ENCODE measurements at places on chromosomes 12 and 14.
A peak's percentile ranks its signal among the peaks of the same experiment; 100 is the strongest.

- DNase-seq, result no peak
These were observed 45.3 kb upstream of the PLBD1 start for GRCh38 chr12:14612898-14613445.

GRCh38 chr14:98028162-98028561 lies 1231.0 kb downstream of the VRK1 start:
- no peak for DNase-seq

DNA sequence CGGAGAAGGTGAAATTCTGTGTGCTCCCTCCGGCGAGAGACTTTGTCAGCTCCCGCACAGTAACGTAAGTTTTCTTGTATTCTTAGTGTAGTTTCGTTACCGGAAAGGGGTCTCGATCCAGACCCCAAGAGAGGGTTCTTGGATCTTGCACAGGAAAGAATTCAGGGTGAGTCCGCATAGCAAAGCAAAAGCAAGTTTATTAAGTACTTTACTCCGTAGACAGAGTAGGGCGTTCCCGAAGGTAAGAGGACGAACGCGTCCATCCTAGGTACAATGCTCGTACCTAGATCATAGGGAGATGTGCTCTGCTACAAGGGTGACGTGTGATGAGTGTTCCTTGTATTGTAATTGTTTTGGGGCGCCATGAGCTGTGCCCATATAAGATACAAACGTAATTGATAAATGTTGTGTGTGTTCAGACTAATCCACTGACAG lies 293 bp downstream of the IFI27L1 start:
- no peak for DNase-seq

DNA sequence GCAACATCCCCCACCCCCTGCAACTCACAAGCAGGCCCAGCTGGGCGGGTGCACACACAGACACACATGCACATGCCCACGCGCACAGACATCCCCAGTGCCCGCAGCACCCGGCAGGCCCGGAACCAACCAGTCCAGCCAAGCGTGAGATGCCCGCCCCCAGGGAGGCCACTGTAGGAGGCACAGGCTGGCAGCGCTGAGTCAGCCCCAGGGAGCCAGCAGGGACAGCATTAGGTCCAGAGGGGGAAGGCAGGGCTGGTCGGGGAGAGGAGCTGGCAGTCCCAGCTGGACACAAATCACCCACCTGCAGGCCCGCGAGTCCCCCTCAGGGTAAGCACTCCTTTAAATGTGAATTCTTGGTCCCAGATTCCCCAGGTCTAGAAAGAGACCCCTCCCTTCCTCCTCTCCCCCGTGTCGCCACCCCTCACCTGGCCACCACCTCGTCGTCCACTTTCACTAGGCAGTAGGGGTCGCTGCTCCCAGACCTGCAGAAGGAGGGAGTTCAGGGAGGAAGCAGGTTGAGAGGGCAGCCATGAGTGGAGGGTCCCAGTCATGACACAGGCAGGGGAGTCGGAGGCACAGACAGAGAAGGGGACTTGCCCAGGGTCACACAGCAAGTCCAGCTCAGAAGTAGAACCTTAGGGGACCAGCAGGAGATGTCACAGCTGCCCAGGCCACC lies 5.0 kb downstream of the RASAL1 start:
- no peak for DNase-seq

- DNase-seq, result no peak
These were observed 486.7 kb downstream of the APAF1 start for GRCh38 chr12:99131751-99132199.

GRCh38 chr14:102523569-102524450 lies 14.2 kb upstream of the ANKRD9 start:
- no peak for DNase-seq

GRCh38 chr14:58771016-58771415 lies 133.3 kb downstream of the DACT1 start:
- no peak for DNase-seq

GRCh38 chr14:96102081-96102856 lies 63.1 kb downstream of the C14orf132 start:
- DNase-seq, result no peak

DNA sequence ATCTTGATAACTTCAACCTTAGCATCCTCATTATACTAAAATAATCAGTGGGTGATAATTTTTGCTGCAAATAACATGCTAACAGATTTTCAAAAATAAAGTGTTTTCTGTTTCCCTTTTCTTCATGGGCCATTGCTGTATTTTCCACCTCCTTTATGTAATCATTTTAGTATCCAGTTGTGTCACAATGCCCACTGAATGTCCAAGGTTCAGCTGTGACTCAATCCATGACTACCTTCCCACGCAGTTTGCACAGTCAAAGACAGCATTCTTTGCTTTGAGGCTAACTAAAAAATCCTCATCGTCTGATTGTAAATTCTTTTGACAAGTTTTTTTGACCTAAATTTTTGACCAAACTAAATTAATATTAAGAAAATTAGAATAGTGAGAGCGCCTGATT lies 474.1 kb downstream of the FLRT2 start:
- no peak for DNase-seq

- no peak for DNase-seq
These were observed 84.4 kb upstream of the ETV6 start for GRCh38 chr12:11564984-11565651.

DNA sequence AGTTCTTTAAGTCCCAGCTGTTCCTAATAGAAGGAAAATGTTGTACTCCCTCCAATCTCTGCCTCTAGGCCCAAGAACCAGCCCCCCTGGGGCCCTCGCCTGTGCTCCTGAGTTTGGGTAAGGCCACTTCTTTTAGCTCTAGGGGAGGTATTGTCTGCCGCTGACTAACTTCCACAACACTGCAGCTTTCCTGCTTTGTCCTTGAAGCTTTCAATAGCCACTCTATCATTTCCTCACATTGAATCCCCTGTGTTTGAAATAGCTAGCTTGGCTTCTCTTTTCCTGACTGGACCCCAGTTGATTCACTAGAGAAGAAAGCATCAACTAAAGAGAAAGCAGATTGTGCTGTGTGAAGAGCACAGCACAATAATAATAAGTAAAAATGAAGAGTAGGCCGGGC lies 28.8 kb downstream of the KRT80 start:
- no peak for DNase-seq

DNA sequence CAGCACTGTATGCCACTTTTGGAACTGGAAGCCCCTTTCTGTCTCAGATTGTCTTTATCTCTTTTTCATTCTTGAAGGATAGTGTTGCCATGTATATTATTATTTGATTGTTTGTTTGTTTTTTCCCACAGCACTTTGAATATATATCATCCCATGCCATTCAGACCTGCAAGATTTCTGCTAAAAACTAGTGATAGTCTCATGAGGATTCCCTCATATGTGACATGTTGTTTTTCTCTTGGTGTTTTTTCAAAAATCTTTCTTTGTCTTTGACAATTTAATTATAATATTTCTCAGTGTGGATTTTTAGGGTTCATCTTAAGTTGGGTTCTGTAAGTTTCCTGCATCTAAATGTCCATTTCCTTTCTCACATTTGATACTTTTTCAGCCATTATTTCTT lies 36.8 kb upstream of the SCAF11 start:
- no peak for DNase-seq

DNA sequence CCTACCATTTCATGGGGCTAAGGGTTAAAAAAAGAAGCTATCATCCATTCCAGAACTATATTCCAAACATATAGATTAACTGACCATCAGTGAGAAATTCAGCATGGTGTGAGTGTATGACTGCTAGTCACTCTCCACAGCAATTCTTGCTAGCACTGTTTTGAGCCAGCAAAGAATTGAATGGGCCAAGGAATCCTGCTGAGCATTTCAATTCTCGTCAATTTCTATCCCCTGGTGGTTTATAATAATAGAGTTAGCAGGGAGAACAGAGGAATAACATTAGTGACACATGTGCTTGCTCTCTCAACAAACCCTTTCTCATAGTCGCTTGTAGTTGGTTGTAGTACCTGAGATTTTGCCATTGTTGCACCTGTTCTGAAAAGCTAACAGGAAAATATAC lies 7.2 kb downstream of the MBIP start:
- no peak for DNase-seq

DNA sequence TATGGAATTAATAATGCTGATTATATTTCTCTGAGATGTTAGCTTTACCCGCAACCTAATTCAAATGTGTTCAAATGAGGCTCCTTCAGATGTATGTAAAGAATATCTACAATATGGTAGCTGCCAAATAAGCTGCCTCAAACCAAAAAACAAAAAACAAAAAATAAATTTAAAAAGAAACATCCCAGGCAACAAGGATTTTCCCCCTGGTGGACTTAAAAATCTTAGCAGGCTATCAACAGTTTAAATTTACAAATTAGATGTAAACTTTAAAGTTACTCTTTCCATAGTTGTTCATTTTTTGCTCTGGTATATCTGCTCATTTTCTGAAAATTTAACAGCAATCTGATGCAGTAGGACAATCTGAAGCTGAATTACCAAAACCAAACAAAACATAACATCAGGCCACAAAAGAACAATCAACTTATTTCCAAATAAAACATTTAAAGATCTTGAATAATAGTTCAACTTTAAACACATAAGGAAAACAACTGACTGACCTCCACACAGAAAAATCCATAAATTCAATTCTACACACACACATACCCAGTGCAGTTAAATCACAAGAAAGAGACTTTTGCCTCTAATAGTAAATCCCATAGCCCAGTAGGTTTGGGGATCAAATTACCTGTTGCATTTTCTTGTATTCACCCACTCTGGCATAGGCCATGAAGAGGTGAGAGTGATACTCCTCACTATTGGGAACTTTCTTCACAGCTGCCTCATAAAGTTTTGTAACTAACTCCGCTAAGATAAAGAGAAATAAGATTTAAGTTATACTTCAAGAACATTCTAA lies 21.3 kb downstream of the NAA25 start:
- DNase-seq, result no peak

GRCh38 chr12:108985750-108986149 lies 35.1 kb downstream of the SVOP start:
- DNase-seq, result no peak

GRCh38 chr14:75604979-75605851 lies 26.8 kb downstream of the FLVCR2 start:
- no peak for DNase-seq

DNA sequence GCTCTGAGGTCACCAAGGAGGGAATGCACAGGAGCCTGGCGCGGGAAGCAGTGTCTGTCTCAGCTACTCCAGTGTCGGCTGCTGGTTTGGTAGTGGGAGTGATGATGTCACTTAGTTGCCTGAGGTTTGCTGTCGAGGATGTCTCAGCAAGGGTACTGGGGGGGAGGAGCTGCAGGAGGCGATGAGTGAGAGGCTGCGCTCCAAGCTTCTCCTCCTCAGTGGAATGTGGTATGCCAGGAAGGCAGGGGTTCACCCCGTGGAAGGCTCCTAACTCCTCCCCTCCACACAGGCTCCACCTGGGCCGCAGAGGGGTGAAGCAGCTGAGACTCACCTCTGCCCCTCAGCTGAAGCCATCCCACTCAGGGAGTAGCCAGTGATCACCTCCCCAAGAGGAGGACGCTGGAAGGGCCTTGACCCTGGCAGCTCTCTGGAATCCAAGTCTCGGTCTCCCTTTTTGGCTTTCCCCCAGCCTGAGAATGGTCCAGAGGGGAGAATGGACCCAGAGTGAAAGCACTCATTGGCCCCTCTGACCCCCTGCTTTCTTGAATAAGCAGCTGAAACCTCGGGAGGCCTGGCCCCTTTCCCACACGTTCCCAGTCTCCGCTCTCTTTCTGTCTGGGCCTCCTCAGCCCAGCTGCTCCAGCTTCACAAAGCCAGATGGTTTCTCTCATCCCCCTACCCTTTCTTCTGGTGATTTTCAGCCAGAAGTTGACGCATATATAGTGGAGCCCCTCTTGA lies 178.9 kb upstream of the FKBP4 start:
- DNase-seq, result peak; percentile 17

GRCh38 chr12:111186347-111186746 lies 182.5 kb downstream of the PHETA1 start:
- no peak for DNase-seq

GRCh38 chr14:51295646-51296263 lies 55.7 kb downstream of the TMX1 start:
- no peak for DNase-seq

DNA sequence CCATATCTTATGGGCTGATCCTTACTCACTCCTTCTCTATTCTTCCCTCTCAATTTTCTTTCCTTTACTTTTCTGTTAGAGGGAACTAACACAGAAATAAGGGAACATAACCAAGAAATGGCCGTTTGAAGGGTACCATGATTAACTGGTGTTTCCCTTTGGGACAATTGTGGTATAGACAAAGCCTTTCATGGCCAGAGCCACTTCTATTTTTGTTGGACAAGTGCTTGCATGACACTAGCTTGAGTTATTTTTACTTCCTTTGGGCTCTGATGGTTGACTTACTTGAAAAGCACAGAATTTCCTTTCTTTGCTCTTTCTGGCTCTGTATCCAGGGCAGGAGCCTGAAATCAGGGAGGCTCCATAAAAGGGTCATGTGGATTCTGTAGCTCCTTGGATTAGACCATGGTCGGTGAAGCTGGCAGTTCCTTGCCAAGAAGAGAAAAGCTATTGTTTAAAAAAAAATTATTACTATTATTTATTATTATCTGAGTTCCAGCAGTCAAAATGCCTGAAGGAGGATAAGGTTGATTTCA lies 130.6 kb downstream of the KTN1 start:
- DNase-seq, result no peak

- DNase-seq, result no peak
These were observed 83.2 kb downstream of the ALG10B start for GRCh38 chr12:38399711-38400206.

DNA sequence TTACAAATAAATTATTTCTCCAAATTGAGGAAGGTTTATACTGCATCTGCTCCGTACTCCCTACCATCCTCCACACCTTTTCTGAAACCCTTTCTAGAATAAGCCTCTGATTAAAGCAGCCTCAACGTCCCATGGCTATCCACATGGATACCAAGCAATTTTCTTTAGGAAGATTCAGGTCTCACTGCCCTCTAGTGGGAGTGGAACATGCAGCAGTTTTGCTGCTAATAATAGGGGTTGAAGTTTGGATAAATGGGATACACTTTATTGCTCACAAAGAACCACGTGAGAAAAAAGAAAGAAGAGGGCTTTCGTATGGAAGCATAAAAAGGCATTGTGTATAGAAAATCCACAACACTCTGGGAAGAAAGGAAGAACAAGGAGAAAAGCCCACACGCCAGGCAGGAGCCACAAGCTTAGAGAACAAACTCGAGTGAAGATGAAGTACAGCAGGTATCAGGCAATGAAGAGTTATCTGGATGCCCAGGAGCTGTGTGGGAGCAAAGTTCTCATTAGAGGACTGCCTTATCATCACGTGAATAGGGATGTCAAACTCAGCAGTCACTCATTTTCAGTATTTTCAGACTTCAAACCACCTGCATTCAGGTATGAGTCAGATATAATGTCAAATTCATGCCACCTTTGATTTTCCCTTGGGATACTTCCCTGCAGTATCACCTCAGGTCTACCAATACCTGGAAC lies 45.8 kb downstream of the CCER1 start:
- no peak for DNase-seq

GRCh38 chr12:52035190-52035589 lies 16.1 kb upstream of the NR4A1 start:
- no peak for DNase-seq

- no peak for DNase-seq
These were observed 327.5 kb upstream of the PDE3A start for GRCh38 chr12:20040831-20041230.

- DNase-seq, result no peak
These were observed 104.3 kb upstream of the KITLG start for GRCh38 chr12:88684610-88685009.
